Stimulated activated CD4-positive, alpha-beta T cell treated with anti-CD3 and anti-CD28 coated beads, Interleukin-4, amount 100 ng/mL, for 1 hour (primary cell): ENCODE measurements at places on chromosomes 12 and 14.
A peak's percentile ranks its signal among the peaks of the same experiment; 100 is the strongest.

GRCh38 chr14:79016828-79017505 is 846.8 kb downstream of the NRXN3 start:
- DNase-seq, result no peak

DNA sequence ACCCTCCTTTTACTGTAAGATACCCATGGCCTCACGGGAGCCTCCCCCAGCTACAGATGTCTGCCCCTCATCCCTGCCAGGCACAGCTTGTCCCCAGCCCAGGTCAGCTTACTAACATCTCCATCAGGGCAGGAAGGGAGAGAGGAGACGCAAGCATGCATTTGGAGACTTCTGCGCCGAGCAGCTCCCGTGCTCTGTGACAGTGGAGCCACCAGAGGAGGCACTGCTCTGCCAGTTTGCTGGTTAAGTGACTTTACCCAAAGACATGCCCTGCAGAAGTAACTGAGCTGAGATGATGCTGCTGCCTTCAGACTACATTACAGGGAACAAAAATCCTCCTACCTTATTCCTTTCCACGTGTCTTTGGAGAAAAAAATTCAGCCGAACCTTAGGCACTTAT is 133.4 kb downstream of the ESRRB start:
- no peak for DNase-seq

GRCh38 chr14:52802597-52802996 is 11.2 kb upstream of the GNPNAT1 start:
- DNase-seq, result no peak

- DNase-seq, result no peak
These were observed 339.3 kb upstream of the SFSWAP start for GRCh38 chr12:131371401-131372170.

GRCh38 chr12:47206450-47207339 is 126.9 kb upstream of the AMIGO2 start:
- no peak for DNase-seq

DNA sequence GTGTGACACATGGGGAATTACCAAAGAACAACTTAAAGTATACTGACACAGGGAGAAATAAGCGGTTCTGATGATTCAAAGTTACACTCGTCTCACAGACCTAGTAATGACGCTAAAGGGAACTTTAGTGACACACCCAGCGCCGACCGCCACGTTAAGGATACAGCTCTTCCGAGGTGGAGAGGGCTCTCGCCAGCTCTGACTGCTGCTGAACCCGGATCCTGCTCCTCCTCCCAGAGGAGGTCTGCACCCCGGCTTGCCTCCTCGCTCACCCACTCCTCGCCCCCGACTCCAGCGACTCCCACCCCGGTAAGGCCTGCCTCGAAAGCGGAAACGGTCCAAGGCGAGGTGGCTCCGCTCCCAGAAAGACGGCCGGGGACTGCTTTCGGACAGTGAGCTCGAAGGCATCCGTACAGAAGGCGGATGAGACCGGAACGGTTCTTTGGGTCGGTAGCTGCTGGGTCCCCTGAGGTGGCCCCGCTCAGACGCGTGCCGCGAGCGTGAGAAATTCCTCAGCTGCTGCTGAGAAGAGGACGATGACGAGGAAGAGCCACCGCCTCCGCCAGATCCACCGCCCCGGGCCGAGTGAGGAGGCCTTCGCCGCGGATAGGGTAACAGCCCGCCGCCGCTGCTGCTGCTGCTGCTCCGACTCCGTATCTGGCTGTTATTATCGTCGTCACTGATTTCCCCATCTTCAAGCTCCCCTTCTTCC is 643 bp downstream of the ZFC3H1 start:
- peak; percentile 74 for DNase-seq

DNA sequence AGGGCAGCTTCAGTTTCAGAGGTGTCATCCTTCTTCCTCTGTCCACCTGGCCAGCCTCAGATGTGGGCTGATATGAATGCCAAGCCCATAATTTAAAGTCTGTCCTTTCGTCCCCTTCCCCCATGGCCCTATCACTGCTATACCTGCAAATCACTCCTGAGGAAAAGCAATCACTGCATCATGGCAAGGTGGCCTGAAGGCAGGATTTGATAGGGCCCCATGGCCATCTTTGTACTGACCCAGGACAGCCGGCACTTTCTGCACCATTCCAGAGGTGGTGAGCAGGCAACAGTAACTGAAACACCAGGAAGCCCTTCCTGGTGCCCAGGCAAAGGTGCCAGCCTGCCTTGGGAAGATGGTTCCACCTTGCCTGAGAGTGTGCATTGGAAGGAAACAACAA is 60.8 kb downstream of the ANO2 start:
- no peak for DNase-seq

- no peak for DNase-seq
These were observed 325.5 kb downstream of the TMEM121 start for GRCh38 chr14:105851716-105852377.

GRCh38 chr14:106318700-106319099 is 792.3 kb downstream of the TMEM121 start:
- peak; percentile 56 for DNase-seq

DNA sequence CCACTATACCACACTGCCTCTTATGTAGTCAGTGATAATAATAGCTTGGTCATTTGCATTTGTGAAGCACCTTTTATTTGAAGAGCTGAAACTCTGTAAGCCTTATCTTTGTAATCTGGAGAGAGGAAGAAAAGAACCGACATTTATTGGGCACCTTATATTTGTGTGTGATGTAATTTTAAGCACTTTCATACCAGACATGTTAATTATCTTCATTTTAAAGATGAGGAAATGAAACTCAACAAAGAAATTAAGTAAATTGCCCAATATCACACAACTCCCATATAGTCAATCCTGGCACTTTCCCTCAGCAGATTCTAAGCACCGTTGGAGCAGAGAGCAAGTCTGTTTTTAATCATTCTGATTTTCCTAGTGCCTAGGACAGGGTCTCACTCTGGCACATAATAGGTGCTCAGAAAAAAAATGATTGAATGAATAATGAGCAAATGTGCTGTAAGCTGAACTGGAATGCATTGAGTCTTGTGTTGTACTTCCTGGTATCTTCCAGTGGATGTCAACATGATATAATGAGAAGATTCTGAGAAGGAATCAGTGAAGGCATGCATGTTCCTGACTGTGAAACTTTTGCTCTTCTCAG is 418.9 kb downstream of the ZFP36L1 start:
- DNase-seq, result no peak

DNA sequence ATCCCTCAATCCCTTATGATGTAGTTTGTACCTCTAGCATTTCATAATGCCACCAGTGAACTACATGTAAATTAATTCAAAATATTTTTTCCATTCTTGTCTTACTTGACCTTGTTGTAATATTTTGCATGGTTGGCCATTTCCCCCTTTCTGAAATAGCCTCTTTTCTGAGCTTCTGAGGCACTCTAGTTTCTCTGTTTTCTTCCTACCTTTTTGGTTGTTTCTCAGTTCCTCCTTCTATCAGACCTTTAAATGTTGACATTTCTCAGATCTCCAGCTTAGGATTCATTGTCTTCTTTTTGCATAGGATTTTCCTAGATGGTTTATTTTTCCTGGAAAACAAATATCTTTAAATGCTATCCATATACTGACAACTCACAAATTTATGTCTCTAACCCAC is 9.8 kb upstream of the RMST start:
- no peak for DNase-seq

GRCh38 chr12:12126551-12126950 is 55.8 kb downstream of the BCL2L14 start:
- no peak for DNase-seq

GRCh38 chr14:94093418-94093817 is 12.3 kb downstream of the IFI27L1 start:
- DNase-seq, result no peak

DNA sequence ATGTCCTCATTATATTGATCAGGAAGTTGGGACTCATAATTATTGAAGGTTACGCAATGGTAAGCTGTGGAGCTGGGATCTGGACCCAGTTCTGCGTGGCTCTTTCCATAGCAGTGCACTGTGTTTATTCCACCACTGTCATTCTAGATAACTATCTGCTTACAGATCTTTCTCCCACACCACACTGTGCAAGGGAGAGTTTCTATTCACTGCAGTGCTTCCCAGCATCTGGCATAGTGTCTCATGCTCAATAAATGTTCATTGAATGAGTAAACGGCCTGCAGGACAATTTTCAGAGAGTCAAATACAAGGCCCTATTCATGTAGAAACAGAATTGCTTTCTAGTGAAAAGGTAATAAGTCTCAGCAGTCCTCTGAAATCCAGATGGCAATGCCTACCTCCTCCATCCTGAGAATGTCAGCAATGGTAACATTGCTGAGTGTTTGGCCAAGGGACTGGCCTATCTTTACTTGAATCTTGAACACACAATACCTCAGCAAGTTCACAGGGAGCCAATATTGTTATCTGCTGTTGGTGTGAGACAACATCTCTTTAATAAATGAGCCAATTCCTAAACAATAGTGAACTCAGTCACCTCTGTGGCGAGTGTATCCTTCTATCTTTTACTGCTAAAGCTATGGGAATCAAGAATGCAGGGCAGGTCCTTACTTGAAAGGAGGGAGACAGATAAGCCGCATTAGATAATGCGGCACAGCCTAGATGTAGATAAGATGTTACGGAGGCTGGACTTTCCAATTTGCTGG is 332.4 kb upstream of the PRICKLE1 start:
- DNase-seq, result no peak

GRCh38 chr14:75783184-75783583 is 122.1 kb downstream of the TTLL5 start:
- no peak for DNase-seq

DNA sequence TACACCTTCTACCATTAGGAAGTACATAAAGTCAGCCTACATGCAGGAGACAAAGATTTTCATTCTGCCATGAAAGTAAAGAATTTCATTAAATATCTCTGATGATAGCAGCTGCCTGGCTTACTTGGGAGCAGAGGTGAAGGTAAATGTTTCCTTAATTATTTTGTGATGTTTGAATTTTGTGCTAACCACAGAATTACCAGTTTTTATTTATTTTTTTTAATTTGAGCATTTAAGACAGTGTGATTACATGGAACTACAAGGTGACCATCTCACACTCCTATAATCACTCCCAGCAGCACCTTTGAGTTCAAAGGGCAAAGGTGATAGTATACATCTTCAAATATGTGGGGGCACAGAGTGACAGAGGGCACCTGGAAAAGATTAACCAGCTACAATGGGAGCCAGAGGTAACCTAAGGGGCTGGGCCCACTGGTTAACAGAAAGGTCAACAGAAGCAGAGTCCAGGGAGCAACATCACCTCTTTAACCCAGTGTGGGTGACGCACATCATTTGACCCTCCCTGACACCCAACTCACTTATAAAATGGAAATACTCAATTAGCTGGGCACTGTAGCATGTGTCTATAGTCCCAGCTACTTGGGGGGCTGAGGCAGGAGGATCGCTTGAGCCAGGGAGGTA is 65.0 kb downstream of the GCH1 start:
- no peak for DNase-seq

DNA sequence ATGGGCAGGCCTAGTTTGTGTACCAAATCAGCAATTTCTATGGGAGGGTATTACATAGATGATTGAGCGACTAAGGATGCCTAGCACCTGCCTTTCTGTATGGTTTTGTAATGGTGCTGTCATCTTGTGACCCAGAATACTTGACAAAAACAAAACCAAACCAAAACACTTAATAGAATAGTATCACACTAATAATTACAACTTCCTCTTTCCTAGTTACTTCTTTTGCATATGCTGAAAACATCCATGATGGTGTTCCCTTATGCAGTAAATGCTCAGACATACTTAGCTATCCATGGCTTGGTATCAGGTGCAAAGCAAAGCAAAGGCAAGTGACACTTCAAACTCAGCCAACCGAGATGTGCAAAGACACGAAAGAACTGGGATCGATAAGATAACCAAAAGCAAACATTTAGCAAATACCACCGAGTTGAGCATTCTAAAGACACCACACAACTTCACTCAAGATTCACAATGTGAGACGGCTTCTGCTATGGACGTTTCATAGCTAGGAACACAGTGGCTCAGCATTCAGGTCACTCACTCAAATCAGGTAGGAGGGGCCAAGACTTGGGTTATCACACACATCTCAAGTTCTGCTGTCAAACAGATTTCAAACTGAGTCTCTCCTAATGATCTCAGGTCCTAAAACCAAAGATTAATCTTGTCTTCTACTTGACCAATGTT is 24.3 kb downstream of the PPP1CC start:
- DNase-seq, result no peak

- DNase-seq, result peak; percentile 7
These were observed 43.6 kb upstream of the APPL2 start for GRCh38 chr12:105279460-105280056.

DNA sequence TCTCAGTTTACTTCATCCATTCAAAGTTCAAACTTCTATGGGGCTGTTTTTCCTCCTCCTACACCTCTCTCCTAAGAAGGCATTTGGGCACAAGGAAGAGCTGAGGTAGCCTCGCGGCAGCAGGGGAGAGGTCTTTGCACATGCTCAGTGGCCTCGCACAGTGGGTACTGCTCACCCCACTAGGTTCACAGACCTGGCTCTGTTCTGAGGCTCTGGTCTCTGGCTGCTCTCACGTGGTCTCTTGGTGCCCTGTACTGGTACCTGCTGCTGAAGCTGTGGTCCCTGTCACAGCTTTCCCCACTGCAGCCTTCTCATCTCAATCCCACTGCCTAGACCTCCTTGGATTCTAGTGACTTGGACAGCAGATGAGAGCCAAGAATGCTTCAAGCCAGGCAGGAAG is 134.7 kb upstream of the CRY1 start:
- no peak for DNase-seq

DNA sequence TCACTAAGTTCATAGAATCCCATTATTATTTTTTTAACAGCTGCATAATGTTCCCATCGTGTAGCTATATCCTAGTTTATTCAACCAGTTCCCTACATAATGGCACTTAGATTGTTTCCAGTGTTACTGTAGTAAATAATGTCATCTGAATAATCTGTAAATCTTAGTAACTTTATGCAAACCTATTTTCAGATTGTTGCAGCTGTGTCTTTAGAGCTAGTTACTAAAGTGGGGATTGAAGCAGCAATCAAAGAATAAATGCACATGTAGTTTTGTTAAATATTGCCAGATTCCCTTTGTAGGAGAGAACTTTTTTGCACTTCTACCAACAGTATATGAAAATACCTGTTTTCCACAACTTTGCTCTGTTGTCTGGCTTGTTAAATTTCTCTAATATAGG is 13.1 kb downstream of the ARID2 start:
- DNase-seq, result no peak

DNA sequence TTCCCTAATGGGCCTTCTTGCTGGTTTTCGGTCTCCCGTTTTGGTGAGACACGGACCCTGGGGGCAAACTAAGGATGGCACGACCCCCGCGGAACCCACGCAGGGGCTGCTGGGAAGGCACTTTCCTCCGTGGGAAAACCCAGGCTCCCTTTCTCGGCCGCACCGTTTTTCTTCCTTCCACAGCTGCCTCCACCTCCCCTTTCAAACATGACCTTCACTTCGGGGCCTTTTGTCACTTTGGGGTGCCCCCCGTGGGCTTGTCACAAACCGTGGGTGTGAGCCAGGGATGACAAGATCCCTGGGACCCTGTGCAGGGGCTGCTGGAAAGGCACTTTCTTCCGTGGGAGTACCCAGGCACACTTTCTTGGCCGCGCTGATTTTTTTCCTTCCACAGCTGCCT is 268.7 kb downstream of the ALG10 start:
- no peak for DNase-seq

GRCh38 chr14:91770185-91770584 is 38.3 kb upstream of the CATSPERB start:
- DNase-seq, result no peak

- no peak for DNase-seq
These were observed 112.1 kb upstream of the FRMD6 start for GRCh38 chr14:51539571-51540037.

GRCh38 chr14:60315196-60315990 is 66.4 kb downstream of the PPM1A start:
- no peak for DNase-seq
